ENCODE measurements at places on chromosomes 4 and X.

DNA sequence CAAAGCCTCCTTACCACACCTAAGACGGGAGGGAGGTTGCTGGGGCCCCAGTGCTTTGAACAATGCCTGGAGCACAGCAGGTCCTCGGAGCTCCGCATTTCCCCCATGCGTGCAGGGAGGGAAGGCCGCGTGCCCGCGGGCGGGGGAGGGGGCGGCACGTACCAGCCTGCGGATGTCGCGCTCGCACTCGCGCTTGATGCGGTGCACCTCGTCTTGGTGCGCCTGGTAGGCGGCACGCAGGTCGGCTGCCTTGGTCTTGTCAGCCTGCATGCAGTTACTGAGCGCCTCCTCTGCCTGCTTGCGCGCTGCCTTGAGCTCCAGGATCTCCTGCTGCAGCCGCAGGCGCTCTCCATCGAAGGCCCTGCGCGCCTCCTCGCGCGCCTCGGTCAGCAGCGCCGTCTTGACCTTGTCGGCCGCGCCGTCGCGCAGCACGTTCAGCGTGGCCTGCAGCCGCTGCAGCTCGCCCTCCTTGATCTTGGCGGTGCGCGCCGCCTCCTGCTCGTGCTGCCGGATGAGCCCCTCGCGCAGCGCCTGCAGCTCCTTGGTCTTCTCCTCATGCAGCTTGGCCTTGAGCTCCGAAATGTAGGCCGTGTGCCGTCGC lies 87.2 kb upstream of the C4orf50 start:
- no peaks in the 10 kb centered on the region for H3K36me3 ChIP-seq
- no peaks in the 10 kb centered on the region for H3K4me1 ChIP-seq
- DNase-seq = no peak
- no peak overlapping the region for H3K27ac ChIP-seq

DNA sequence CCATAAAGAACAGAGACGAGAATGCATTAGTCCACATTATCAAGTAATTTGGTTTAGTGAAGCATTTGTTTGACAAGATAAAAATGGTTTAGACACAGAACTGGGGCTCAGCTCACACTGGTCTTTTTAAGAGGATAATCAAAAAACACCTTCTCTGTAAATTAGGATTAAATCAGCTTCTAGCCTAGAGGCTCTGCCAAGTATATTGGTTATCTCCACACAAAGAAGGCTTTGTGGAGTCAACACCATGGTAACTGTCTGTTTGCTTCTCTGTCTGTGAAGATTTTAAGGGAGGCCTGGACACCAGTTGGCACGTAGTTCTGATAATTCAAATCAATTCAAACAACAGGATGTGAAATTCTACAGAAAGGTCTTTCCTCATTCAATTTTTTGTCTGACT lies 687.0 kb downstream of the DMD start:
- peaks cover 13% of the 10 kb centered on the region for H3K4me1 ChIP-seq
- H3K27me3 ChIP-seq = no peaks in the 10 kb centered on the region
- H3K36me3 ChIP-seq = no peaks in the 10 kb centered on the region
- no peak for DNase-seq
- no peak overlapping the region for H3K4me3 ChIP-seq

GRCh38 chr4:88219099-88219498 lies 60.7 kb upstream of the ABCG2 start:
- no peak overlapping the region for H3K4me3 ChIP-seq
- peaks cover 2% of the 10 kb centered on the region for H3K4me1 ChIP-seq
- no peaks in the 10 kb centered on the region for H3K27me3 ChIP-seq
- peaks cover 1% of the 10 kb centered on the region for H3K36me3 ChIP-seq
- no peak overlapping the region for H3K27ac ChIP-seq

DNA sequence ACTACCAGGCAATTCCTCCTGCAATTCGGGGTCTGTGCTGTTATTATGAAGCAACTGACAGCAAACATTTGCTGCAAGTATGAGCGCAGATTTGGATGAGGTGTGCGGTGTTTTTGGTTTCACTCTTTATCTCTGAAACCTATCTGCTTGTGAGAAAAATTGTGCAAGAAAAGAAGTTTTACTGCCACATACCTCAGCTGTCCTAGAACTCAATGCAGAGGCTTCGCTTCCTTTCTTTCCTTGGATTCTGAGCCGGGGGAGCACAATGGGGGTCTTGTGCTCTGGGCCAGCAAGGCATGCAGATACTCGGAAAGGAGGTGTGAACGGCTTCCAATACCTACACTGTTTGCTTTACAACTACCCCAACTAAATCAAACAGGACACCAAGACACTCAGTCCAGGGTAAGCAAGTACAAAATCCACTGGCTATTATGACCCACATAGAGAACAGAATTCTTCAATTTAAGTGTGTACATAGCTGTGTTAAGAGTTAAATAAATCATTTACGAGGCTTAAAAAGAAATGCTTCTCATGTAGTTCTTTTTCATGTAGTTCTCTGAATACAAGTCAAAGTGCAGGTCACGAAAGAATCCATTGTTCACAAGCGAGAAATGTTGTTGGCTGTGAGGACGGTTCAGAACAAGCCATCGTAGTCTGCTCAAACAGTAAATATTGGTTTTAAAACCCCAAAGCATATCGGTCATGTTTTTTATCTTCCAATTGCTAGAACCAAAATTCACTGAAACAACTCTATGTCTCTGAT lies 1.1 kb downstream of the SORBS2 start:
- H3K27me3 ChIP-seq = no peaks in the 10 kb centered on the region
- no peak overlapping the region for H3K27ac ChIP-seq
- DNase-seq = no peak

GRCh38 chrX:42952621-42953020 lies 174.7 kb upstream of the PPP1R2C start:
- H3K27ac ChIP-seq = peak overlapping the region; percentile 66
- H3K4me3 ChIP-seq = no peak overlapping the region
- H3K27me3 ChIP-seq = no peaks in the 10 kb centered on the region
- H3K36me3 ChIP-seq = peaks cover 13% of the 10 kb centered on the region
- peaks cover 10% of the 10 kb centered on the region for H3K4me1 ChIP-seq

DNA sequence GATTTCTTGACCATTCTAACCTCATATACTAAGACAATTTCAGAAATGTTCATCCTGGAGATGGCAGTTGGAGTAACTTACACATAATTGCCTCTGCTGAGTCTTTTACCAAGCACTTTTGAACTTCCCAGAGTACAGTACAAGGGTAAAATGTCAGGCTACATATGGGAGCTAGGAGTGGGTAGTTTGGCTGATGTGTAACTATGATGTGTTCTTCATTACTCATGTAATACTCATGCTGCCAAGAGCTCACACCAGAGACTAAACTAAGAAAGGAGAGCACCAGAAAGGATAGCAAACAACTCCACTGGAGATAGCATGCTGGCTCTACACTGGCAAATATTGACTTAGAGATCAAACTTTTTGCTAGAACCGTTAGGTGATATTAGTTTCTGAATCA lies 194.0 kb downstream of the PDGFRA start:
- H3K27ac ChIP-seq = no peak overlapping the region
- H3K4me1 ChIP-seq = no peaks in the 10 kb centered on the region
- no peak for DNase-seq
- H3K4me3 ChIP-seq = no peak overlapping the region
- no peaks in the 10 kb centered on the region for H3K36me3 ChIP-seq

DNA sequence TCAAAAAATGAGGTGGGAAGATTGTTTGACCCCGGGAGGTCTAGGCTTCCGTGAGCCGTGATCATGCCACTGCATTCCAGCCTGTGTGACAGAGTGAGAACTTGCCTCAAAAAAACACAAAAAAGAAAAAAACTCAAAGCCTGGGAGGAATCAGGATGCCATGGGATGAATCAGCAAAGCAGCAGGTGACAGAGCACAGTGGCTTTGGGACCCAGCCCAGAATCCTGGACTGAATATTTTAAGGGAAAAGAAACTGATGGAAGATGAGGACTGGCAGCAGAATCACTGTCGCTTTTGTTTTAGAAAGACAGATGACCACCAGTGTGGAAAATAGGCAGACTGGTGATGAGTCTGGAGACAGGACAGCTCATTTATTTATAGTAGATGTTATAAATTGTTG lies 16.6 kb downstream of the S100G start:
- no peaks in the 10 kb centered on the region for H3K4me1 ChIP-seq
- no peaks in the 10 kb centered on the region for H3K27me3 ChIP-seq
- no peak overlapping the region for H3K4me3 ChIP-seq
- no peak for DNase-seq
- H3K36me3 ChIP-seq = peaks cover 8% of the 10 kb centered on the region
- H3K27ac ChIP-seq = no peak overlapping the region

DNA sequence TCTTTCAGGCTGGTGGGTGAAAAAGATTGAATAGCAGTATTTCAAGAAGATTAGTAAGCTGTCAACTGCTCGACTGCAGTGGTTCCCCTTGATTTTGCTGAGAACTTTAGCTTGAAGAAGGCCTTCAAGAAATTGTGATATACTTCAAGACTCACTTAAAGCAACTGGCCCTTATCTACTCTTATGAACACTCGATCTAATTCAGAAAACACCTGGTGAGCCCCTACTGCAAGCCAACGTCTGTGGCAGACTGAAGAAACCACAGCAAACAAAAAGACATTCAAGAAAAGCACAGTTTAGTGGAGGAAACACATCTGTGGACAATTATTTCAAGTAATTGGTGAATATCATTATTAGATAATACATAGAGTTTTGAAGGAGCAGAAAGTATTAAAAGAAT lies 119.0 kb downstream of the INPP4B start:
- H3K4me3 ChIP-seq = no peak overlapping the region
- no peak for DNase-seq
- H3K4me1 ChIP-seq = no peaks in the 10 kb centered on the region
- H3K36me3 ChIP-seq = no peaks in the 10 kb centered on the region
- H3K27me3 ChIP-seq = no peaks in the 10 kb centered on the region
- H3K27ac ChIP-seq = no peak overlapping the region

- H3K27ac ChIP-seq = no peak overlapping the region
- peaks cover 5% of the 10 kb centered on the region for H3K27me3 ChIP-seq
- DNase-seq = no peak
- H3K4me3 ChIP-seq = no peak overlapping the region
Measured at GRCh38 chr4:185839770-185840169, 27.8 kb upstream of the SORBS2 start.

- peaks cover 7% of the 10 kb centered on the region for H3K36me3 ChIP-seq
- peak overlapping the region; percentile 94 for H3K27ac ChIP-seq
- peak overlapping the region; percentile 80 for H3K4me3 ChIP-seq
- peak; percentile 61 for DNase-seq
Measured at GRCh38 chr4:102625232-102625930, 124.2 kb downstream of the NFKB1 start.

DNA sequence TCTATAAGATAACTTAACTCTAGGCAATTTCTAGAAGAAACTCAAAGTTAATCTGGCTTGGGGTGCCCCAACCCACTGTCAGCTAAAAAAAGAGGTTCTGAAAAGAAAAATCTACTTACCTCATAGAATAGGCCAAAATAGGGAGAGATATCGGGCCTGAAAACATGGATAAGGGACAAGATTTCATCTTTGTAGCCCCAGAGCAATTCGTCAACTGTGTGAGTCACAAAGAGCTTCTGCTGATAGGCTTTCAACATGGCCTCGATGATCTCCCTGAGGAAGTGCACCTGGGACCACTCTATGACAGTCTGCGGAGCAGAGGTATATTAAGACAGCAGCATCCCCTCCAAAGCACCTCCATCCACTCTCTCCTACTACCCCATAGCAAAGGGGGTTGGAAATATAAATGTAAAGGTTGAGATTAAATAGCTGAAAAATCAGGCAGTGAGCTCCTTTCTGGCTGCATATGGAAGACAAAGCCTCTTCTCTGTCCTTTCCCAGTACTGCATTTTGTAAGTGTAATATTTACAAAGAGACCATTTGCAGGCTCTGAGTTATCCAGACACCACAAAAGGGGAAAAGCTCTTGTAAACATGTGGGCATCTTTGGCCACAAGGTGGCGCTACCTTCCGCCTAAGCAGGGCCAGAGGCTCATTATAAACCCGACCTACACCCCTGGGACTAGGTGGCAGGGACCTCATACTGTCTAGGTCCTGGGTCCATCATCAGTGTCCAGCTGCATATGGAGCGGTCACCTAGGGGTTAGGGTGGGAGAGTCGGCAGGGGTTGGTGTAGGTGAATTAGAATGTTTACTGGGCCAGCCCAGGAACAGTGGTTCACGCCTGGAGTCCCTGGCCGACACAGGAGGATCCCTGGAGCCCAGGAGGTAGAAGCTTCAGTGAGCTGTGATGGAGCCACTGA lies 31.5 kb upstream of the NUP54 start:
- H3K4me3 ChIP-seq = no peak overlapping the region
- H3K36me3 ChIP-seq = peaks cover 2% of the 10 kb centered on the region
- H3K27me3 ChIP-seq = no peaks in the 10 kb centered on the region

GRCh38 chr4:149279776-149280175 lies 535.9 kb downstream of the IQCM start:
- H3K27me3 ChIP-seq = no peaks in the 10 kb centered on the region
- H3K27ac ChIP-seq = no peak overlapping the region
- no peaks in the 10 kb centered on the region for H3K36me3 ChIP-seq
- H3K4me3 ChIP-seq = no peak overlapping the region

All from stimulated activated naive B cell treated with anti-CD40 and anti-IgM and Interleukin-4, amounts not matched to agents 10 μg/mL and 1 μg/mL and 100 μg/mL, for 72 hours (primary cell).